Stimulated activated CD4-positive, alpha-beta T cell treated with anti-CD3 and anti-CD28 coated beads, Interleukin-12 subunit alpha, Interleukin-12 subunit beta, amount 100 ng/mL, for 48 hours (primary cell): ENCODE measurements at places on chromosomes 6 and 20.

GRCh38 chr20:43191946-43192863, 2.5 kb upstream of the PTPRT start:
- no peak for DNase-seq

GRCh38 chr6:3283641-3284435, 25.1 kb downstream of the PSMG4 start:
- no peak for DNase-seq

DNA sequence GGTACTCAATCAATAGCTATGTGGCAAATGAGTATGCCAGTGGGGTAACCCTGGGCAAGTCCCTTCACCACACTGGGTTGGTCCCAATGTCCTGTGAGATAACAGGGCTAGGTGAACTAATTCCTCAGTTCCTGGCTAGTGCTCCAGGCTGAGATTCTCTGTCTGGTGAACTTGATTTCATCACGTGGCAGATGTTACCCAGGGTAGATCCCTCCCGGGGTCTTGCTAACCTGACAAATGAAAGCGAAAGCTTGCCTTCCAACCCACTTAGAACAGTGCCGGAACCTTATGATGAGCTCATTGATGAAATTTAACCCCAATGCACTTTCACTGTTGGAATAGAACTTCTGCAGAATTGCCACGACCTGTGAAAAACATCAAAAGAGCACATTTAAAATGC, 6.6 kb upstream of the ANKRD60 start:
- DNase-seq = no peak

DNA sequence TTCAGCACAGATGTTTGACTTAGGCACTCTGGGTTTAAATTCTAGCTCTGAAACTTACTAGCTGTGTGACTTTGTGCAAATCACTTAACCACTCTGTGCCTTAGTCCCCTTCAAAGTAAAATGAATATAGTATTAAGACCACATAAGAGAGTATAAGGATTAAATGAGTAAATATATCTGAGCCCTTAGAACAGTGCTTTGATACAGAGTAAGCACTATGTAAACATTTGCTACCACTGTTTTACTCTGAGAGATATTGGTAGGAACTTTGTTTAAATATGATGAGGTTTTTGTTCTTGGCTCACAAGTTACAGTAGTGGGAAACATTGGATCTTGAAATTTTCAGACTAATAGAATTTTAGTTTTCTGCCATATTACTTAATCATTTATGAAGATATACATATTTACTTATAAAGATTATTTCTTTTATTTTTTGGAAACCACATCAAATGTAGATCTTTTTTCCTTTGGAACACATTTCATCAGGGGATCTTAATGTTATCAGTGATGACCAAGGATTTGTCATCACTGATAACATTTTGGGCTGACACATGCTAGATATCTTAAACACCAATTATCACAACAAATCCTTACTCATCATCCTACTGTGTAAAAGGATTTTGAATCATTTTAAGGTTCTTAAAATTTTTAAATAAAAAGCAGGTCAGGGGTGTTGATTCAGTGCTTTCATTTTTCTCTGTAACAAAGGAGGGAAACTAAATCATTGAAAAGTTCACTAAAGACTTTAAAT, 226.2 kb downstream of the EYA4 start:
- DNase-seq = no peak

GRCh38 chr6:22247916-22248482, 48.8 kb downstream of the PRL start:
- no peak for DNase-seq

- DNase-seq = no peak
Measured at GRCh38 chr6:52573295-52573694, 3.6 kb downstream of the TRAM2 start.

GRCh38 chr6:163262080-163262479, 152.4 kb upstream of the QKI start:
- DNase-seq = no peak

GRCh38 chr20:37226889-37227288, 34.7 kb downstream of the GHRH start:
- DNase-seq = no peak

DNA sequence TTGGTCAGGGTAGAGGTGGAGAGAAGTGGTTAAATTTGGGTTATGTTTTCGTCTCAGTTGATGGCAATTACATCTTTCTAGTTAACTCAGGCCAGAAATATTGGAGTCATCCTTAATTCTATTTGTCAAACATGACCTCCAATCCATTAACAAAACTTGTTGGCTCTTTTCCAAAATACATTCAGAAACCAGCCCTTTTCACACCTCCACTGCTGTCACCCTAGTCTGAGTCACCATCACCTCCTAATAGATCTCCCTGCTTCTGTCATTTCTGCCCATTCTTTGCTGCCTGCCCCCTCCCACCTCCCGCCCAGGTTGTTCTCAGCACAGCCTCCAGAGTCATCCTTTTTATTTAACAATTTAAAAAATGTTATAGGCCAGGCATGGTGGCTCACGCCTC, 3.0 kb upstream of the ABCF1 start:
- peak; percentile 33 for DNase-seq

- peak; percentile 76 for DNase-seq
Measured at GRCh38 chr6:36094753-36095496, 35.4 kb upstream of the MAPK13 start.

DNA sequence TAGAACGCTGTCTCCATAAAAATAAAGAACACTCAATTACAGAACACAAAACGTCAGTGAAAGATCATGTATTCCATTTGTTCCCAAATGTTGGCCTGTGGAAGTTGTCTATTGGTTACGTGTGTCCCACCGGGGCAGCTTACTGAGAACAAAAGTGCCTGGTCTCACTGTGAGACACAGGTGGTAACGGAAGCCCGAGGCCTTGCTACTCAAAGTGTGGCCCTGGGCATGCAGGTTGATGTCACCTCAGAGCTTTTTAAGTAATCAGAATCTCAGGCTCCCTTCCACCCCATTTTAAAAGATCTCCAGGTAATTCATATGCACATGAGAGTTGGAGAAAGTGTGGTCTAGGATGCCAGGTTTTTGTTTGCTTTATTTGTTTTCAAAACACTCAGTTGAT, 422.5 kb upstream of the OPRM1 start:
- DNase-seq = no peak

- DNase-seq = no peak
Measured at GRCh38 chr6:149451376-149452036, 33.3 kb downstream of the ZC3H12D start.

DNA sequence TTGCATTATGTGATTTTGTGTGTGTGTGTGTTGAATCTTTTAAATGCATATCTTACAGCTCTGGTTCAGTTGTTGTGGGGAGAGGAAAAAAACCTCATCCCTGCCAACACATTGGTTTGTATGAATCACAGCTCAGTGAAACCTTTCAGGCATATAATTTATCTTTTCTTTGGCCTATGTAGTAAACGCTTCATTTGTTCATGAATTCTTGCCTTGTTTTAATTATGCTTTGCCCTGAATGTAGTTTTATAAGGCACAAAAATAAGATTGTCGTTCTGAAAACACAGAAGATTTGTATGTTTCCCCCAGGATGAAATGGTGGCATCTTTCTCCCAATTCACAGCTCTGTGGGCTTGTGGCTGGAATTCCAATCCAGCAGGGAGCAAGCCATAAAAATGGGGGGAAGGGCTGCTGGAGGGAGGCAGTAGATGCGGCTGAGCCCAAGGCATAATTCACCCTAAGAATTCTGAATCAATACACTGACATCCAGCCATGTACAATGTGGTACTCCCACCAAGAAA, 45.1 kb downstream of the BCAS1 start:
- no peak for DNase-seq

DNA sequence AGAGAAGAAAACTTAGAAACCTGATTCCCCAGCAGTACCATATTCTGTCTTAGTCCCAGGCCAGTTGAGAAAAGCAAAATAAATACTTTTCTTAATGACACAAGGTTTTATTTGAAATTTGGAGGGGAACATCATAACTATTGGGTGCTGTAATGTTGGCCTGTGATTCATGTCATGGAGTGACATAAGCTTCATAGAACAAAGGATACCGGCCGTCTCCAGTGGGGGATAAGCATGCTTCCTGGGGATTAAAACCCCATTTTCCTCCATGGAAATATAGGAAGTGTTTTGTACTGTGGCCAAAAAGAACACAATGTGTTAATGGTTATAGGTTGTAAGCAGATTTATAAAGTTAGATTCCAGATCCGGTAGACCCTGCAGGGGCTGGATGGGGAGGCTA, 18.0 kb downstream of the MTHFD1L start:
- no peak for DNase-seq

- peak; percentile 73 for DNase-seq
Measured at GRCh38 chr6:33313709-33314514, at the start of gene TAPBP. TAPBP (minus strand) TSS chr6:33314078; CDS start chr6:33314041, 37 bp downstream.

GRCh38 chr6:7155871-7156579, 48.3 kb downstream of the RREB1 start:
- DNase-seq = no peak

GRCh38 chr6:5871296-5871695, 135.4 kb downstream of the NRN1 start:
- no peak for DNase-seq

DNA sequence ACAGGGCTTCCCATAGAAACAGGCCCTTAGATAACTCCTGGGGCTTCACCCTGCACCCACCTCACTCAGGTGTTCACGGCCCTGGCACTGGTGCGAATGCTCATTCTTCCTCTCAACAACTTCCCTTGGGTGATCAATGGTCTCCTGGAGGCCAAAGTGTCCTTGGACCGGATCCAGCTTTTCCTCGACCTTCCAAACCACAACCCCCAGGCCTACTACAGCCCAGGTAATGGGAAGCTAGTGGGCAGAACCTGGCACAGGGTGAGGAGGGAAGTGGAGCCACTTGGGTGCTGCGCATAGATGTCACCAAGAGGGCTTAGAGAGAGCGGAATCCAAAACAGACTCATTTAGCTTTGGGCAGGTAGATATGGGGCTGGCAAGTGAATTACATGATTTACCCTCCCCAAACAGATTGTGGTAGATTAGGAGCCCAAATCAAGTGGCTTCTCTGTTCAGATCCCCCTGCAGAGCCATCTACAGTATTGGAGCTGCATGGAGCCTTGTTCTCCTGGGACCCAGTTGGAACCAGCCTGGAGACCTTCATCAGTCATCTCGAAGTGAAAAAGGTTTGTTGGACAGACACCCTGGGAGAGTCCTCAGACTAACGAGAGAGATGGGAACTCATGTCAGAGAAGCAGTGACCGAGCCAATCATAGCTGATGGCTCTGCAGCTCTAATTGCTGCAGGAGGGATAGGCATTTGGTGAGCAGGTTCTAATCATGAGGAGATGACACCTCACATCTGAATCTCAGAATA, 8.5 kb downstream of the ABCC10 start:
- DNase-seq = no peak

- DNase-seq = no peak
Measured at GRCh38 chr6:43221046-43221972, 8.0 kb downstream of the DNPH1 start.

- no peak for DNase-seq
Measured at GRCh38 chr6:166932116-166932515, 24.2 kb downstream of the RNASET2 start.
